ENCODE measurements at places on chromosomes 5 and 9.
A peak's percentile ranks its signal among the peaks of the same experiment; 100 is the strongest.

- DNase-seq = no peak
Measured at GRCh38 chr5:135834639-135835529, at the start of gene SLC25A48. Gene SLC25A48, plus strand, starts transcription at chr5:135834663. Its CDS starts 185 bp downstream, at chr5:135834848.

DNA sequence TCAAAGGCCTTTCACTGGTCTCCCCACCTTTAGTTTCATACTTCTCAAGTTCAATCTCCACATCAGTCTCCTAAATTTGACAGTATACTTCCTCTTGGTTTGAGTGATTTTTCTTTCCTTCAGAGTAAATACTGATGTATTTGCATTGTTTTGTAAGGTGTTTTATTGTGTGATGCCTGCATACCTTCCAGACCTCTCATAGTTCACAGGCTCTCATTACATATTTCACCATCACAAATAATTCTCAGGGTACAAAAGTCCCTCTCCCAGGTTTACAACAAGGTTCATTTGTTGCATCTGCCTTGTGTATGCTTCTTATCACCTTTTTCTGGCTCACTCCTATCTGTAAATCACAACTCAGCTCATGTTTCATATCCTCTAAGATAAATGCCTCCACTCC, 22.2 kb upstream of the TUSC1 start:
- DNase-seq = no peak

GRCh38 chr9:125942125-125942524, 195.0 kb downstream of the PBX3 start:
- DNase-seq = peak; percentile 65

DNA sequence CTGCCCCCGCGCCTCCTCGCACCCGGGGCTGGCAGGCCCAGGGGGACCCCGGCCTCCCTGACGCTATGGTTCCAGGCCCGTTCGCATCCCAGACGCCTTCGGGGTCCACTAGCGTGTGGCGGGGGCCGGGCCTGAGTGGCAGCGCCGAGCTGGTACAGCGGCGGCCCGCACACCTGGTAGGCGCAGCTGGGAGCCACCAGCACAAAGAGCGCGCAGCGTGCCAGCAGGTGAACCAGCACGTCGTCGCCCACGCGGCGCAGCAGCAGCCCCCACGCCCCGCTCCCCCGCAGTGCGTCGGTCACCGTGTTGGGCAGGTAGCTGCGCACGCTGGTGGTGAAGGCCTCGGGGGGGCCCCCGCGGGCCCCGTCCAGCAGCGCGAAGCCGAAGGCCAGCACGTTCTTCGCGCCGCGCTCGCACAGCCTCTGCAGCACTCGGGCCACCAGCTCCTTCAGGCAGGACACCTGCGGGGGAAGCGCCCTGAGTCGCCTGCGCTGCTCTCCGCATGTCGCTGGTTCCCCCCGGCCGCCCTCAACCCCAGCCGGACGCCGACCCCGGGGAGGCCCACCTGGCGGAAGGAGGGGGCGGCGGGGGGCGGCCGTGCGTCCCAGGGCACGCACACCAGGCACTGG, 548 bp downstream of the TERT start:
- no peak for DNase-seq

- no peak for DNase-seq
Measured at GRCh38 chr5:132489051-132489770, 1.4 kb downstream of the IRF1 start.

DNA sequence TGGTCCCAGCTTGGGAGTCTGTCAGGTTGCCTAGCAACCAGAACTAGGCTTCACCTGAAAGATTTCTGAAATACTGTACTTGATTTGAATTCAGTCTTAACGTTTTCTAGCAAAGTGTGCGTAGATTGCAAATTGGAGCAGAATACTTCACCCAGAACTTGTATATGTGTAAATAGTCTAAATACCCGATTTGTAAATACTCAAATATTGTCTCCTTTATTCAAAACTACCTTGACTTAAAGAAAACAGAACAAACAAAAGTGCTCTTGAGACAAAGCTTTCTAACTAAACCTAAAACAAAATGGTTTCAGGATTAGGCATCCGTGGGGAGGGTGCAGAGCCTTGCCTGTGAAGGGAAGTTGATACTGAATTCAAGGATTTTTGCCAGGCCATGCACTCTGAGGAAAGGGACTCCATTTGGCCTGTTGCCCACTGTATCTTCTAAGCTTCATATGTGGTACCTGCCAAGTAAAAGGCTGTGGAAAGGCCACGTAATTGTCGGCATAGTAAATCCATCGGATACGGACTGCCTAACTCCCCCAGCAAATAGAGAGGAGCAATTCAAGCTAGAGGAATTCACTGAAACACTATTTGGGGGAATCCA, 744 bp upstream of the HMGCS1 start:
- no peak for DNase-seq

DNA sequence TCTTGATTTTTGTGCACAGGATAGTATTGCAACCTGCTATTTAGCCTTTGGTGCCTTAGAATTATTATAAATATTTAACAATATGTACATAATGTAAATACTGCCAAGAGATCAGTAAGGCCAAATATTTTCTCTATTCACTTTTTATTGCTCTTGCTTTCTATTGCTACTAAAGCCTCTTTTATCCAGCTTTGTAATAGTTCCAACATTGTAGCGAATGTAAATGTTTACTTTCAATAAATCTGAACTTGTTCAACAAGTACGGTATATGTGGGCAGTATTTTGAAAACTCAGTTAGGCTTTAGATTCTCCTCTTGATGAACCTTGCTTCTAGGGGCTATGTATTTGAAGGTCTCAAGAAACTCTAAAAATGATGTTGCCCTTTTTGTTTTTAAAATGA, 179.8 kb downstream of the PARP8 start:
- DNase-seq = no peak

GRCh38 chr9:114069476-114070187, 8.5 kb downstream of the AMBP start:
- DNase-seq = no peak

GRCh38 chr5:29218138-29218537, 1975.3 kb upstream of the CDH6 start:
- no peak for DNase-seq

- DNase-seq = no peak
Measured at GRCh38 chr5:67192719-67193438, 3.7 kb downstream of the CD180 start.

DNA sequence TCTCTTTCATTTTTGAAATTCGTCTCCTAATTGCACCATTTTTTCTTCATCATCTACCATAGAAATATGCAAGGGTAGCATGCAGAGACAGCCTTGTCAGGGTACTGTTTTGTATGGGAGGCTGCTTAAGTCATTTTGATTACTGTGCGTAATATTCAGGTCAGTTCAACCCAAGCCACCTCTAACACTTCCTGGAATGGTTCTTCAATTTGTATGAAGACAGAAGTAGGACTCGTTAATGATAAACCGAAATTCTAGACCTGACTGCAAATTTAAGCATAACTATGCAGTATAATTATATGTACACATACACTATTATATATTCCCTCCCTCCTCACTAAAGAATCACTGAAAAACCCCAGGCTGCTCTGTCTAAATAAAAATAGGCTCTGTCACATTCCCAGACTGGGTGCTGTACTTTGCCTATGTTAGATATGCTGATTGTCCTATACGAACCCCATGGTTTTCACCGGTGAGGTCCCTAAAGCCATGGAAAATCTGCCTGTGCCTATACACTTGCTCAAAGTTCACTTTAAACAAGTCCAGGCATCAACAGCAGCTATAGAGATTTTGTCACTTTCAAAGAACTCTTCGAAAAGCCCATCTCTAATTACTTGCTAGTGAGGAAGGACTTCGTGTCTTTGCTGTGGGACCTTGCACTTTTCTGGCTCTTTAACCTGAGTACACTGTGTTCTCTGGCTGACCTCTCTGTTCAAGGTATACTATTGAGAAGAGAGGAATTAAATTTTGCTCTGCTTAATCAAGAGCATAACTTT, 352.1 kb upstream of the CD180 start:
- DNase-seq = no peak

GRCh38 chr5:2201011-2201410, 318.3 kb upstream of the IRX4 start:
- no peak for DNase-seq

DNA sequence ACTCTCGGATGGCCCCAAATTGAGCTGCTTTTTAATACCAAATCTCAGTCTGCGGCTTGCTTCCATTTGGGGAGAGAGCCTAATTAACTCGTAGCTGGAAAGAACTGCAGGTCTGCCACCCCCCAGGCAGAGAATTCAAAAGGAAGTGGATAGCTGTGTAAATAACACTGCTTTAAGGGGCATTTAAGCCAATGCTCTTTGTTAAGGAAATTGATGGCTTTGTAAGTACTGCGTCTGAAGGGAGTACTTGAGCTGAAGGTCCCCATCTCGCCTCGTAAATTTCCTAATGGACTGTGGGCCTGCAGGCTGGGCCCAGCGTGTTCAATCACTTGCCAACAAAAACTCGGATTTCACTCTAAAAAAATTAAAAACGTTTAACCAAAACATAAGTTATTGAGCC, 132.7 kb downstream of the PAPPA start:
- no peak for DNase-seq

GRCh38 chr9:5450359-5451091, at the start of gene CD274:
Gene CD274, plus strand, starts transcription at chr9:5450542. Its CDS starts 5,572 bp downstream, at chr9:5456114.
- DNase-seq = peak; percentile 76

GRCh38 chr9:136147890-136148714, 29.4 kb upstream of the TMEM250 start:
- DNase-seq = no peak

GRCh38 chr5:21709770-21710169, 1143.4 kb downstream of the CDH12 start:
- DNase-seq = no peak

DNA sequence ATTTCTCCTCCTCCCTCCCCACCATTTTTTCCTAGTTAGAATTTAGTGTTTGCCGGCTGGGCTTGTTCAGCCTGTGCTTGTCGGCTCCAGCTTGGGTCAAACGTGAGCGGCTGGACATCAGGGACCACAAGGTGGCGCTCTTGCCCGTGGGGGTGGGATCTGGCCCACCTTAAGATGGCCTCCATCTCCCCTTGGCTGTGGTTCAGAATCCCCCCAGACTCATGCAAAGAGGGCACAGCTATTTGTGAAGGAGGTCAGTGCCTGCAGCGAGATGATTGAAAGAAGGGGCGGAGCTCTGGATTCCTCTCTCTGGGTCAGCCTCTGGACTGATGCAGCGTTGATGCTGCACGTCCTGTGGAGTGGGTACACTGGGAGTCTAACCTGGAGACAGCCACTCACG, 283.3 kb upstream of the TUT7 start:
- no peak for DNase-seq

GRCh38 chr5:136153581-136154236, 21.1 kb downstream of the SMAD5 start:
- no peak for DNase-seq

DNA sequence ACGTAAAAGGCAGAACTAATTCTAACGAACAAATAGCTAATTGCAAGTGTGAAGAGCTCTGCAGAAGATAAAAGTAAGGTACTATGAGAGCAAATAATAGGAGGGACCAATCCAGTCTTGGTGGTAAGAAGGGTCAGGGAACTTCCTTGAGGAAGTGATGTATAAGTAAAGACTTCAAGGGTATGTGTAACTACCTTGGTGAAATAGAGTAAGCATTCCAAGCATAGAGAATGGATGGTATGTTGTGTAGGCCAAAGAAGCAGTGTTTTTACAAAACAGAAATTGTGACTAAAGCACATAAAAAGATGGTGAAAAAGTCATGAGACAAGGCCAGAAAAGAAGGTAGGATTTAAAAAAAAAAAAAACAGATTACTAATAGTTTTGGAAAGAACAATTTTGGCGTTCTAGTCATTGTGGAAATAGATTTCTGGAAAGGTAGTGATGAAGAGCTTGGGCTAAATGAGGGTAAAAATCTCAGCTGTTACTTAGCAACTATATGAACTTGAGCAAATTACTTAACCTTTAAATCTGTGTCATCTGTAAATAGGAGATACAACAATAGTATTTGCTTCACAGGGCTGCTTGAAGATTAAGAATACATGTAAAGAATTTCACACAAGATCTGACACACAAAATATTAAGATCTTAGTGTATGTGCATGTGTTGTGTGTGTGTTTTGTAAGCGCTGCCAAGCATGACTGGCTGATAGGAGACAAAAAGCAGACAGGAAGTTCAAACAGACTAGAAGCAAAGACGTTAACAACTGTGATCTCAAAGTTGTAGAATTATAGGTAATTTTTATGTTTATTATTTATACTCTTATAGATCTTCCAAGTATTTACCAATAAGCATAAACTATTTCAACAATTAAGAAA, 73.5 kb downstream of the NR6A1 start:
- no peak for DNase-seq

DNA sequence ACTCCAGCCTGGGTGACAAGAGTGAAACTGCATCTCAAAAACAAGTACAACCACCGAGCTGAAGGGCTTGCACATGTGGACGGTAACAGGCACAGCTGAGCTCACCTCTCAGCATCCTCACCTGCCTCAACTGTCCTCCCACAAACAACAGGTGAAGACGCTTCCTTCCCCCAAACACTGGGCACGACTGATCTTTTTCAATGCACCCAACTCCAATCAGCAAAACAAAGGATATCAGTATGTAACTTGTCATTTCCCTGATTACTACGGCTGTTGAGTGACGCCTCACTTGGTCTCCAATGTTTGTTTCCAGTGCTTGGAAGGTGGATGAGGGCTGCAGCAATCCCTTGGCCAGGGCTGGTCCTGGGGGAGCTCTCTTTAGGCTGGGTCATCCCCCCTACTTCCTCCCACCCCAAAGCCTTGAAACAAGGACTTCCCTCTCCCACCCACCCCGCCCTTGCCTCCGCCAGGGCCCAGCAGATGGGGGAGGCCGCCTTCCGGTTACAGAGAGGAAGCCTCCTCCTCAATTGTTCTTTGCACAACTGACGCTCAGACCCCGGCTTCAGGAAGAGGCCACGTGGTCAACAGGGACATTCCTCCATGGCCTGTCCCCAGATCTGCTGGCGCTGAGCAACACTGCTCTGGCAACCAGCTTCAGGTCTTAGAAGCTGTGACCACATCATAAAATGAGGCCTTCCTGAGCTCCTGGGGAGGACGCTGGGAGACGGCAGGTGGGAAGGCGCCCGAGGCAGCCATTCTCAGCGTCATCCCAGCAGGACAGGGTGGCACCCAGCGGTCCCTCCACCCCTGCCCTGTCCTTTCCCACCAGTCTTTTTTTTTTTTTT, 5.9 kb downstream of the FAM78A start:
- DNase-seq = no peak

DNA sequence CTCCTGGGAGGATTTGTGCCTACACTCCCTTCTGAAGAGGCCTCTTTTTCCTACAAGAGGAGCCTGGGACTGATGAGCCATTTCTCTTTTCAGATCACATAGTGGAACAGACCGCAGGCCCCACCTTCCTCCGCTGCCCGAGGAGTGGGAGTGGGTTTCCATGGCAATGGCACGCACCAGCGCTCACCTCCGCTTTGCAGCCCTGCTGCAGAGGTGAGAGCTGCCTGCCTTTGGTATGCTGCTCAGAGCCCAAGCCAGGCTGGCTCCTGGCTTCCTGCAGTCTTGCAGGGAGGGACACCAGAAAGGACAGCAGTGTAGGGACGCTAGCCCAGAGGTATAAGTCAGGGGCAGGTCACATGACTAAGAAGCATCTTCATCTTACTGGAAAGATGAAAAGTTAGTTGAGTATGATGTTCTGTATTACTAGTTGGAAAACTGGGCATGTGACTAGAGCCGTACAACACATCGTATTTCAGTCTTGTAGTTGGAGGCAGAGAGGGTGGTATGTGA, 12.4 kb downstream of the PTTG1 start:
- peak; percentile 12 for DNase-seq

- DNase-seq = no peak
Measured at GRCh38 chr9:111744363-111744762, 50.4 kb downstream of the SHOC1 start.

GRCh38 chr9:35484406-35484805, 5.5 kb upstream of the RUSC2 start:
- DNase-seq = no peak
